ENCODE measurements at places on chromosomes 5 and 9.

DNA sequence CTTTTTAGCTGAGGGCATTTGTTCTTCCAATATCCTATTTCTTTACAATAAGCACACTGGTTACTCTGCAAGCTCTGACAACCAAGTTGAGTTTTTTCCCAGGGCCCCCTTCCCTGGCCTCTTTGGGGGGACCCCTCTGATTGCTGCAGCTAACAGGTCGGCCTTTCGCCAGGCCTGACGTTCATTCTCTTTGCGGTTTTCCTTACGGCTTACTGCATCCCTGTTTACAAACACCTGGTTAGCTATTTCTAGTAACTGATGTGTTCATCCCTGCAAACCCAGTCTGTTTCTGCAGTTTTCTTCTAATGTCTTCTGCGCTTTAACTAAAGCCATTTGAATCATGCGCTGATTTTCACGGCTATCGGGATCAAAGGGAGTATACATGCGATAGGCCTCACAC is 37.5 kb upstream of the PPP1R26 start:
- DNase-seq: no peak

GRCh38 chr9:37053684-37054362 is 19.8 kb upstream of the PAX5 start:
- no peak for DNase-seq

DNA sequence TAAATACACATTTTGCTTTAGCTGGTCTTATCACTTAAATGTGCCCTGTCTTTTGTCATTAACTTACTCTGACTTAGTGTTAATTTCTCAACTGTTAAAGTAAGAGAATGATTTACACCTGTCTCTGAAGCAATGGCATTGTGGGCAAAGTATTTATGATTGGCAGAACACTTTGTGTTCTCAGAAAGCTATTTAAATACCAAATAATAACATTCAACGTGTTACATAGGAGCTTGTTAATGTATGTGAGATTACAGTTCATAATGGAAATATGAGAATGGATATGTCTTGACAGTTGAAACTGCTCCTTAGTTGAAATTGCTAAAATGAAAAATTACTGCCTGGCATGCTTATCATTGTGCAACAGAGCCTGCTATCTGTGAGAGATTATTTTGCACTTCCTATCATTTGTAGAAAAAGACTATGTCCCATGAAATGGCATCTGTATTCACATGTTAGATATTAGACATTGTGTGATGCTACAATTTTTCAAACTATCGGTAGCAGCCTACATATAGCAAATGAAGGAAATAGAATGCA is 46.1 kb downstream of the PRR16 start:
- no peak for DNase-seq

- no peak for DNase-seq
Observed at GRCh38 chr5:136732751-136733150, 367.4 kb upstream of the TRPC7 start.

- DNase-seq: peak; percentile 13
Observed at GRCh38 chr5:96517295-96517694, 84.2 kb upstream of the PCSK1 start.

- DNase-seq: no peak
Observed at GRCh38 chr5:77024490-77024889, 5.7 kb upstream of the AGGF1 start.

DNA sequence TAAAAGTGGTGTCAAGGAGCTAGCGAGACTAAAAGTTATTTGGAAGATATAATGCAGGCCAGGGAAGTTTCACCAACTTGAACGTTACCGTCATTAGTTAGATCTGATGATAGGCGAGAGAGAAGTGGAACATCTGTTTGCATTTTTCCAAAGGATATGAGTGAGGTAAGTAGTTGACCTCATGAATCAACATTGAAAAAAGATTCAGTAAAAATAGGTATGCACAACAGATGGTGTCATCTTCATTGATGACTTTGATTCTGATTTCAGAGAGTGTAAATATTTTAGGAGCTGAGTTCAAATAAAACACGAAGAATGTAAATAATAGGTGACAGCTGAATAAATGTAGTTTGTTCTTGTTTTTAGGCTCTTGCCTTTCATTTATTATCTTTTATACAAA is 998.9 kb upstream of the CDH6 start:
- DNase-seq: no peak

- no peak for DNase-seq
Observed at GRCh38 chr5:173873306-173873922, 14.7 kb upstream of the CPEB4 start.

GRCh38 chr5:72770266-72770665 is 46.2 kb upstream of the TNPO1 start:
- DNase-seq: no peak

Data from fibroblast of skin of left biceps (primary cell).